ENCODE measurements at places on chromosomes 4 and X.

GRCh38 chrX:126394681-126395080 lies 157.9 kb downstream of the DCAF12L1 start:
- no peak for DNase-seq

GRCh38 chrX:10001496-10001895 lies 34.3 kb downstream of the CLDN34 start:
- DNase-seq, result no peak

- no peak for DNase-seq
These were observed 200.2 kb downstream of the CLCN4 start for GRCh38 chrX:10356979-10357378.

GRCh38 chr4:137361756-137362470 lies 170.4 kb downstream of the PCDH18 start:
- DNase-seq, result no peak

DNA sequence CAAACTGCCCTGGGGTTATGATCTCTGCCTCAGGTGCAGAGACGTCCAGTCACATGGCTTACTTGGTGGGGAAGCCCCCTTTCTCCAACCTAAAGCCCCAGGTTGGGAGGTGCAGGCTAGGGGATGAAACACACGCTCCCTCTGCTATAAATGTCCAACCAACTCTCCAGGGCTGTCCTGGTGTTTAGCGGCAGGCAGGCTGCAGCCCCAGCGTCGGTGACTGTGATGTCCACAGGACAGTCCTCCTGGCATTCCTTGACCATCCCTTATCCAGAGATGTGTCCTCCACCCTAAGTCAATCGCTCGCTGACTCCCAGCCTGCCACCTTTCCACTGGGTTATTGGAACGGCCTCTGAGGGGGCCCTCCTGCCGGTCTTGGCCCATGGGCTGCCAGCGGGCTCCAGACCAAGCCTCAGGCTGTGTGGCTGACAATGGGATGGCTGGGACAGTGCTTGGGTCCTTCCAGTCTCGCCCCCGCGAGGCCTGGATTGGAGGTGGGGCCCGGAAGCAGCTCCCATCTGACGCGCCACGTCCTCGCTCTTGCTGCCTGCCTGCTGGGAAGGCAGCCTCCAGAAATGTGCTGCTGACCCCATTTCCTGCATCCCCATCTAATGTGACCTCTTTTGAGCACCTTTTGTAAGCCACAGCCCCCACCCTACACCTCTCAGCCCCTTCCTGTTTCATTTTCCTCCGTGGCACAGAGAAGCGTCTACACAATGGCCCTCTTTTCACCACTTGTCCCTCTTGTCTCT lies 60.8 kb upstream of the ADRA2C start:
- DNase-seq, result no peak

DNA sequence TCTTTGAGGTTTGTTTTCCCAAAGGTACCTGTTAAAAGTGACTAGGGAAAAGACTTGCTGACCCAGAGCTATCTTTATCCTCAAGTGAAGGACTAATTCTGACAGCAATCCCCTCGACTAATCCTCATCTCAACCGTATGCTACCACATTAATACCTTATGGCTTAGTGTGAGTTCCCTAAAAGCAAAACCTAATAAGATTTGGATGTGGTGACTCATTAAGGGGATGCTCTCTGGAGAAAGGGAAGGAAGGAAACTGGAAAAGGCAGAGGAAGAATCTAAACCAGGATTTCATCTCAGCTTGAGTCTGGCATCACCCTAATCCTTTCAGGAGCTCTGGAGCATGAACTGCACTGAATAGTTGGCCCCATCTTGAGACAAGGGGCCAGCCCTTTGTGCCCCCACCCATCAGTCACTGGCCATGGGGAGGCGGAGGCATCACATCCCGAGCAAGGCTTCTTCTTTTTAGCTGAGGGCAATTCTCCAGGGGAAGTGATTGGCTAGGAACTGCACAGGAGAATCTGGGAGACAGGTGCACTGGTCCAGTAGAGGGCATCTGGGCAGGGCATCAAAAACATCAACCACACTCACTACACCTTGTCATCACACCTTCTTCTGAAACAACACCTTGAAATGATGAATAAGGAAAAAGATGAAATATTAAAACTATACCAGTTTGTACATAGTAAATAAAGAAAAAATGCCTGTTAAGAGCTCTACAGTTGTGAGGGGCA lies 6.9 kb upstream of the BBS7 start:
- no peak for DNase-seq

All from NCI-H226 (cell line).